ENCODE measurements at places on chromosomes 3 and 15.
A peak's percentile ranks its signal among the peaks of the same experiment; 100 is the strongest.

DNA sequence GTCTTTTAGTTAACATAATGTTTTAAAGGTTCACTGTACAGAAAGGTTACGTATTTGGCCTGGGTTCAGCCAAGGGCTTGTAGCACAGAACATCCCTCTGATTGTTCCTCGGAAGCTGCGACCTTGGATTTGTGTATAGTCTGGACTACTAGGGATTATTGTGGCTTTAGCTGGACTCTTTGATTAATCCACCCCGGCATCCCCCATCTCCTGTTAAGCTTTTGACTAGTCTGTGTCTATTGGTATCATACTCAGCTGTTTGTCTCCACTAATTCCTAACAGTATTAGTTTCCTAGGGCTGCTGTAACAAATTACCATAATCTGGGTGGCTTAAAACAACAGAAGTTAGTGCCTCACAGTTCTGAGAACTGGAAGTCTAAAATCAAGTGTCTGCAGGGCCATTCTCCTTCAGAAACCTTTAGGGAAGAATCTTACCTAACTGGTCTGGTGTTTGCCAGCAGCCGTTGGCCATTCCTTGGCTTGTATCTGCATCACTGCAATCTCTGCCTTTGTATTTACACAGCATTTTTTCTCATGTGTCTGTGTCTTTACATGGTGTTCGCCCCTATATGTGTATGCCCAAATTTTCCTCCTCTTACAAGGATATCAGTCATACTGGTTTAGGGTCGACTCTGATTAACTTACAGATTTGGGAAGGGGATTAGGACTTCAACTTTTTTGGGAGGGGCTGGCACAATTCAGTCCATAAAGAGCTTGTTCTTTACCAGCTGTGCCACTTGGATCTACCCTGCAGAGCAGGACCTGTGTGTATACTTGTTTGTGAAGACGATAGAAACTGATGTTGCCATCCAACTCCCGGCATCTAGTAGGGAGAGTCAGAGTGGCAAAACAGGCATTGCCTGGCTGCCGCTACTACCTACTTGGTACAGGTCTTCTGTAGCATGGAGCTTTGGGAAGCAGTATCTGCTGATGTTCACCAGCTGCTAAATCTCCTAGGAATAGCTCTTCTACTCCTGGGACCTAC lies 117.8 kb downstream of the UBE2E2 start:
- DNase-seq = no peak

- DNase-seq = peak; percentile 40
Observed at GRCh38 chr3:126287536-126288241, 69.5 kb downstream of the KLF15 start.

GRCh38 chr15:67700023-67700422 lies 125.3 kb upstream of the SKOR1 start:
- no peak for DNase-seq

DNA sequence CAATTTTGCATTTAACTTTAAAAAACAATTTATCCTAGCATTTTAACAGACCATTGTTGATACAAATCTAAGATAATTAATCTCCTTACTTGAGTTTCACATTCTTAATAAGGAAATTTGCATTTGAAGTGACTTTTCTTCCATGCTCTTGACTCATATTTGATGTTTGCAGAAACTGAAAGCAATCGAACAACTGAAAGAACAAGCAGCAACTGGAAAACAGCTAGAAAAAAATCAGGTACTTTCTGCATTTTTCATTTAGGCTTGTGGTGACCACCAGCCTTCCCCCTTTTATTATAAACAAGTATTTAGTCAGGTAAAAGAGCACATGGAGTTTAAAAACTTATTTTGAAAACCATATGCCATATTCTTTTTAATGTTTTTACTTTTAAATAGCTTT lies 20.1 kb upstream of the SELENOT start:
- DNase-seq = no peak

DNA sequence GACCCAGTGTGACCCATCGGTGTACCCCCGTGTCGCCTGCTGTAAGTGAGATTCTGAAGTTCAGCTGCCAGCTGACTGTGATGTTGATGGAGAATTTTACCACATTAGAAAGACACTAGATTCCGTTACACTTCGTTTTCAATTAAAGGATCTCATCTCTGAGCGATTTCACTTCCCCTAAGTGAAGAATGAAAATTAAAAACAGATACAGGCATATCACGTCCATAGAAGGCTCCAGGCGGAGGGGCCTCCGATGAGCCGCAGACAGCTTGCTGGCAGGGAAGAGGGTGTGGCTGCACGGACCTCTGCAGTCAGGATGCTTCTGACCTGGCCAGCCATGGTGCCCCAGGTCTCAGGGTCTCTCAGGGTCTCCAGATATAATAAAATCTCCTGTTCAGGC lies 6.6 kb upstream of the CPN2 start:
- DNase-seq = peak; percentile 62

- DNase-seq = no peak
Observed at GRCh38 chr15:85005746-85006145, 24.1 kb downstream of the PDE8A start.

- DNase-seq = no peak
Observed at GRCh38 chr3:7203969-7204847, 343.3 kb downstream of the GRM7 start.

DNA sequence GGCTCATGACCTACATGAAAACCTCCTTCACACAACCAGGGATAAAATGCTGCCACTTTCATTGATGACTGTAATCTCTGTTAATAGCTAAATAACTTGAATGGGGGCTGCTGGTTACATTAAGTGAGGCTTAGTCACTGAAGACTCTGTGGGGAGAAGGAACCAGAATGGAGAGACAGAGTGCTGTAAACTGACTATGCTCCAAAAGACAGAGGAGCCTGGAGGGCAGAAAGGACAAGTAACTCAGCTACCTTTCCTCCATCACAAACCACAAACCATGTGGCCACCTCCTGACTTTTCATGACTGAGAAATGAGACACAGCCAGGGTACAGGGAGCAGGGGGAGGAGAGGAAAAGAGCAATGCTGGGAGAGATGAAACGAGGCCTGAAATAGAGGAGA lies 97.1 kb upstream of the TRIM42 start:
- peak; percentile 2 for DNase-seq

DNA sequence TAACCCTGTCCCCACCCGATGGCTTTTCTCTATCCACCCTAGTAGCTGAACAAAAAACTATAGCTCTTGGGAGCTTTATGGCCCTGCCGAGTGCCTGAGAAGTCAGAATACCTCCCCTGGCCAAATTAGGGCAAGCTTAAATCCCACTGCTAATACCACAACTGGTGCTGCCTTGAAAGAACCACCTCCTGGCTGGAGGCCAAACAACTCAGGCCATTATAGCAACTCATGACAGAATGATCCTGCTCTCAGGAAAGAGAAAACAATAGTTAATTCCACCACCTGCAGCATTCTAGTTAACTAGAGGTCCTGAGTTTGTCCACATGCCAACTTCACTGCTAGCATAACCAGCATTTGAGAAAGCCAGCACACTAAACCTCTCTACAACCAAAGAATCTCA lies 123.2 kb downstream of the RTP4 start:
- no peak for DNase-seq

Measured in fibroblast of skin of abdomen (primary cell).